ENCODE measurements at places on chromosomes 2 and 18.

DNA sequence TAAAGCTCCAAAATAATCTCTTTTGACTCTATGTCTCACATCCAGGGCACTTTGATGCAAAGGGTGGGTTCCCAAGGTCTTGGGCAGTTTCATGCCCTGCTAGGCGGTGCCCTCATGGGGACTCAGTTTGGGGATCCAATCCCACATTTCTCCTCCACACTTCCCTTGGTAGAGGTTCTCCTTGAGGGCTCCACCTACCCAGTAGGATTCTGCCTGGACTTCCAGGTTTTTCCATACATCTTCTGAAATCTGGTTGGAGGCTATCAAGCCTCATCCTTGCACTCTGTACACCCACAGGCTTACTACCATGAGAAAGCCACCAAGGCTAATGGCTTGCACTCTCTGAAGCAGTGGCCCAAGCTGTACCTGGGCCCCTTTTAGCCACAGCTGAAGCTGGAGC lies 49.8 kb upstream of the ERMN start:
- no peak for DNase-seq

DNA sequence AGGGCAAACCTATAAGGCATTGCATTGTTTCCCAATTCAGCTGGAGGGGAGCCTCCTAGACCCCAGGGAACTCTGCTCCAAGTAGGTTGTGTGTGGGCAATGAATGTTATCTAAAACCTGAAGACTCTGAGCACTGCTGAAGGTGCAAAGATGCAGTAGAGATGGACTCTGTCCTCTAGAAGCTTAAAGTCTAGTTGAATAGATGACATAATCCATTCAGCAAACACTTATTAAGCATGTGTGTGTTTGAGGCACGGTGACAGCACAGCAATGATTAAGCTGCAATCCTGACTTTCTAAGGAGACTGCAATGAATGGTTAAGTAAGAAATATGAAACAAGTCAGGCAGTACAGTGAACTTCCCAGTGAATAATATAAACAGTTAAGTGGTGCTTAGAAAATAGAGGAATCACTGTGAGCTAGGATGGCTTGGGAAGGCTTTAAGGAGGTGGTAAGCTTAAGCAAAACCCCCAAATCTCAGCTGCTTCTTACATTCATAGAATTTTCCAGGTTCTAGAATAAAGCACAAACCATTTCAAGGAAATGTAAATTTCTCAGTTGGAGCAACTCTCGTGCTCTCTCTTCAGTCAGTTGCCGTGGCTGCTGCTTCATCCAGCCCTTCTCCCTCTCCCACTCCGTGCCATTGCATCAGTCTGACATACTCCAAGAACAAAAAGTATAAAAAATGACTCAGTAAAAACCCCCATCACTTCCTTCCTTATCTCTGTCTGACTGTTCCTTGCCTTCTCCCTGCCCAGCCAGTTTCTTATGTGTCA lies 19.1 kb downstream of the MXD1 start:
- no peak for DNase-seq

- no peak for DNase-seq
These were observed 3.4 kb downstream of the OTX1 start for GRCh38 chr2:63053889-63054602.

GRCh38 chr2:120323214-120323613 lies 22.7 kb upstream of the INHBB start:
- DNase-seq = no peak

DNA sequence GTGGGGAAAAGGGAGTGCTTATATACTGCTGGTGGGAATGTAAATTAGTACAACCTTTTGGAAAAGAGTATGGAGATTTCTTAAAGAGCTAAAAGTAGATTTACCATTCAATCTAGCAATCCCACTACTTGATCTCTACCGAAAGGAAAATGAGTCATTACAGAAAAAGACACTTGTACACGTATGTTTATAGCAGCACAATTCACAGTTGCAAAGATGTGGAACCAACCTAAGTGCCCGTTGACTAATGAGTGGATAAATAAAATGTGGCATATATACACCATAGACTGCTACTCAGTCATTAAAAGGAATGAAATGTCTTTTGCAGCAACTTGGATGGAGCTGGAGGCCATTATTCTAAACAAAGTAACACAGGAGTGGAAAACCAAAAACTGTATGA lies 29.5 kb downstream of the FLACC1 start:
- no peak for DNase-seq

DNA sequence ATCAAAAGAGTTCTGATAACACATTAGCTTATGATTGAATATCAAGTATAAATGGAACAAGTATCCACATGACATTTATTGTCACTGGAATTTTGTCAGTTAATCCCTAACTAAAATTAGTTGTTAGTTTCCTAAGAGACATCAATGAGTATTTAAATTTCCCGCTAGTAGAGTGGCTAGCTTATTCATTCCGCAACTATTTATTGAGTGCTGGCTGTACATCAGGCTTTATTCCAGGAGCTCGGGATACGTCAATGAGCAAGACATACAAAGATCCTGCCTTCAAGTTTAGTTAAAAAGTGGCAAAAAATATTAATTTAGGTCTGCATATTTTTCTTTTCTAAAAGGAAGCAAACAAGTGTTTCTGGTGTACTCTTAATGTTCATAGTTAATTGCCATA lies 59.3 kb downstream of the PRKRA start:
- no peak for DNase-seq

- DNase-seq = no peak
These were observed 5.2 kb downstream of the ASIC4 start for GRCh38 chr2:219519526-219519916.

DNA sequence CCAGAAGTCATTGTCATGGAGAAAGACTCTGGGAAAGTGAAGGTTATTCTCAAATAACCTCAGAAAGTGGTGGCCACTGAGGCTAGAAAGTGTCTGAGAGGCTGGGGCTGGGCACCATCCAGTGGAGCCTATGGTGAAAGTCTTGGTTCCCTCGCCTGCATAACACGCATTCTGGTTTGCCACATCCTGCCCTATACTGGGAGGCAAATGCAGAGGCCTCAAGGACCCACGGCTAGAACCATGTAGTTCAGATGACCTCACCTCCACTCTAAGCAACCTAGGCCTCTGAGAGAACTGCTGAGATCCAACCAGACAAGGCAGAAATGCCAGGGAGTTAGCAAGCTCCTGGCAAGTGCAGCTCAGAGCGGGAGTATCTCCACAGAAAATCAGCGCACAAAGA lies 5.1 kb downstream of the ITGB6 start:
- no peak for DNase-seq

DNA sequence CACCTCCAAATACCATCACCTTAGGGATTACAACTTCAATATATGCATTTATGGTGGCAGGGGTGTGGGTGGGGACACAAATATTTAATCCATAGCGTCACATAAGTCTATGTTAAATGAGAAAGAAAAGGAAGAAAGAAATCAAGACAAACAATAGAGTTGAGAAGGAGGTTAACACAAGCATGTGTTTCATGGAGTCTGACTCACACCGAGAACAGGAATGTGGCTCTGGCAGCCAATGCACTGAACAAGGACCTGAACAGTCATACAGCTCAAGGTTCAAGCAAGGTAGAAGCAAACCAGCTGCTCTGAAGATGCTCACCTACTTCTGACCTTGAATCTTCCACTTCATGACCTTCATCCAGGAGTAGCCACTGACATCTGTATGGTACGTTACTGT lies 36.2 kb upstream of the LPIN1 start:
- DNase-seq = no peak

DNA sequence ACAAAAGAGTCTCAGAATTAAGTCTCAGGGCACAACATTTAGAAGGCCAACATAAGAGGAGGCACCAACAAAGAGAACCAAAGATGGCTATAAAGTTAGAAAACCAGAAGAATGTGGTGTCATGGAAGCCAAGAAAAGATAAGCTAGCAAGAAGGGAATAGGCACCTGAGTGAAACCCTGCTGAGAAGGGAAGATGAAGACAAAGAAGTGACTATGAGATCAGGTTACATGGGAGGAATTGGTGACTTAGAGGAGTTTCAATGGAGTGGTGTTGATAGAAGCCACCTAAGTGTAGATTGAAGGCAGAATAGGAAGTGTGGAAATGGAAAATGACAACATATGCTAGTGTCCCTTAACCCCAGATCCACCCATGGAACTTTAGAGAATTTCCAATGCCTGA lies 327.6 kb upstream of the KCNJ3 start:
- DNase-seq = no peak

DNA sequence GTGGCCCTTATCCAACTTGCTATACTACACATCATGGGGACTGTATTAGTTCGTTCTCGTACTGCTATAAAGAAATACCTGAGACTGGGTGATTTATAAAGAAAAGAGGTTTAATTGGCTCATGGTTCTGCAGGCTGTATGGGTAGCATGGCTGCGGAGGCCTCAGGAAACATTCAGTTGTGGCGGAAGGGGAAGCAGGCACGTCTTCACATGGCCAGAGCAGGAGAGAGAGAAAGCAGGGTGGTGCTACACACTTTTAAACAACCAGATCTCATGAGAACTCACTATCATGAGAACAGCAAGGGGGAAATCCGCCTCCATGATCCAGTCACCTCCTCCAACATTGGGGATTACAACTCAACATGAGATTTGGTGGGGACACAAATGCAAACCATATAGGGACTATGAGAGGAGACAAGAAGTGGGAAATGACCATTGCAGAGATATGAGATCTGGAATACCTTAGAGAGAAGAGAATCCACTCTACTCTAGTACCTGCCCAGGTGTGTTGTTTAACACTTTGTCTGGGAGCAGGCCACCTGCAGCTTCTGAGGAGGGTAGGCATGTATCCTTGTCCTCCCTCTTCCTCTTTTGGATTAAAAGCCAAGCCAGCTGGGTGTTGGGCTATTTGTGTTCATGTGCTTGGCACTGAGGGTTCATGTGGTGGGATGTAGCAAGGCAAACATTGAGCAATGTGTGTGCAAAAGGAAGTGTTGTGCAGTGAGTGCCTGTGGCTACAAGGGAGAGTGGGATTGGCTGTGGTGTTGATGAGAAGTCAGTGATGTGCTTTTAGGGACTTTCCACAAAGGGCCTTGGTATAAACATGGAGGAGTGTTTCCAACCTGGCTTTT lies 22.8 kb downstream of the TTLL4 start:
- no peak for DNase-seq

GRCh38 chr2:169222665-169223064 lies 139.7 kb downstream of the LRP2 start:
- no peak for DNase-seq

DNA sequence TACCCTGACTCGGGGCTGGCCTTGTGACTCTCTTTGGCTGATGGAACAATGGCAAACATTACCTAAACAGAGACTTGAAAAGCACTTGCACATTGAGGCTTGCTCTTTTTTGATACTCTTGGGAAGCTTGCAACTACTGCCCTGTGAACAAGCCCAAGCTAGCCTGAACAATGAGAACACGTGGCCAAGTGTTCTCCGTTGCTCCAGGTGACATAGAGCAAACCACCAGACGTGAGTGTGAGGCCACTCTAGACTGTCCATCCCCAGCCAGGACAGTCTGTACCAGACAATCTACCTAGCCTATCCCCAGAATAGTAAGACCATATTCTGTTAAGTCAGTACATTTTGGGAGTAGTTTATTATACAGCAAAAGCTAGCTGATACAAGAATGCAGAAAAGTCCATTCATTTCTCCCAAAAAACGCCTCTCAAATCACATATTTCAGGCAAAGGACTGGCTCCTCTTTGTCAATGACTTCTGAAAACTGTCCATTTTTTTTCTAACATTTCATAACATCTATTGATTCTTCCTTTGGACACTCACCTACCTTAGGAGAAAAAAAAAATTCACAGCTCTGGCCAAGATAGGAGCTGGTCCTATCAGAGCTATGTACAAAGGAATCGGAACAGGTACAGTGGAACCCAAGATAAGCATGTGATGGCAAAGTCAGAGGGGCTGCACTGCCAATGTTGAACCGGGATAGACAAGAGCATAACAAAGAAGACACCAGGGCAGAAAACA lies 142.1 kb upstream of the PKDCC start:
- DNase-seq = no peak

DNA sequence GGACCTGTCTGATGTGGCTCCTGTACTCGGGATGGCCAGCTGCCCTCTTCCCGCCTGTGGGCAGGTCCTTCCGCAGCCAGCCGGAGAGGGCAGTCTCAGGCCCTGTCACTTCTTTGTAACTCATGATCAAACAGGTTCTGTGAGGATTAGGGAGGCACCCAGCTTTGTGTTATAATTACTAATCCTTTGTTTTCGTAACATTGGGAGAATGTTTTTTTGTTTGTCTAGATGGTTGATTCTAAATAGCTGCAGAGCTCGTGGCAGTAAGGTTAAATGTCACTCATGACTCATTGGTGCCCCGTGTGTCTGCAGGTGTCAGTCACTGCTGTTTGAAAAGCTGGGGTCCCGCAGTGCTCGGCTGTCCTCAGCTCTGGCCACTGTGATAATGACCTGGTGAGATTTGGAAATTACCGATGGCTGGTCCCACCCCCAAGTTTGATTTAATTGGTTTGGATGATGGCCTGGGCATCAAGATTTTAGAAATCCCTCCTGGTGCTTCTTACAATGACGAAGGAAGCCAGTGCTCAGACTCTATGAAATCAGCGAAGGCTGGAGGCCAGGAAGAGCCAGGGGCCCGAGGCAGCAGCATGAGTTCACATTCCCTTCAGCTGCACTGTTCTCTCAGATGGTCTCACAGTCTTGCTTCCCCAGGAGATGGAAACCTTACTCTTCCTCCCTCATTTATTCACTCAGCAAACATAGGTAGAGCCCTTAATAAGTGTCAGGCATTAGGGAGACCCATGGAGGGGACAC lies 172.8 kb downstream of the VAPA start:
- no peak for DNase-seq

- DNase-seq = no peak
These were observed 14.2 kb downstream of the CAPG start for GRCh38 chr2:85395912-85396475.

- DNase-seq = no peak
These were observed 151.8 kb upstream of the PTPRM start for GRCh38 chr18:7415081-7415894.

DNA sequence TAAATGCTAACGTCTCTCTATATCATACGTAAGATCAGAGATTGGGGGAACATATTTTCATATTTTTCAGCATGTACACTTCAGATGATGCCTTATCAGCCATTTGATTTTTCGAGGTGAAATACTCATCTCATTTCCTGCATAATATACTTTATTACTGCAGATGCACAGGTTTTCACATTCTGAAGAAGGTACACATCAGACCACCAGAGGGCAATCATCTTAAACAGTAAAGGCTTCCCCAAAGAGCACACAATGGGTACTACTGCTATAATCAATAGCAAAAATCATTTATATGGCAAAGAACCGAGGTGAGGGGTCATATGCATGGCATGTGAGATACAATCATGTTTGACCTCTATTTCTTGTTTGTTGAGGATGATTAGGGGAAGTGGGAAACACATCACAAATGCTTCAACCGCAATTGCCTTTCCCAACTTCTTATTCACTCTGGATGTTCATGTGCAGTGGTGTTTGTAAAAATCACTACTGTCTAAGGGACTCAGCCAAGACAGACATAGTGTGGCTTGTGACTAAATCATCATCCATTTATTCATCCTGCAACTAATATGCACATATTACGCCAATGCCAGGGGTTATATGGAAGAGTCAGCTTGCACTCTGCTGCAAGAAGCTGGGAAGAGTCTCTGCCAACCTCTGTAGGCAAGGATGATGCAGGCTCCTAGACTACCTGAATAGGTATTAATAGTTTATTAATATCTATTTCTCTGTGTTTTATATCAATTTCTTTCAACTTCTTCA lies 118.7 kb downstream of the EPB41L3 start:
- DNase-seq = peak; percentile 21
